Stimulated activated CD4-positive, alpha-beta T cell treated with anti-CD3 and anti-CD28 coated beads, Interleukin-1b, Interleukin-23, amount 100 ng/mL, for 1 hour (primary cell): ENCODE measurements at places on chromosomes 5 and 9.

DNA sequence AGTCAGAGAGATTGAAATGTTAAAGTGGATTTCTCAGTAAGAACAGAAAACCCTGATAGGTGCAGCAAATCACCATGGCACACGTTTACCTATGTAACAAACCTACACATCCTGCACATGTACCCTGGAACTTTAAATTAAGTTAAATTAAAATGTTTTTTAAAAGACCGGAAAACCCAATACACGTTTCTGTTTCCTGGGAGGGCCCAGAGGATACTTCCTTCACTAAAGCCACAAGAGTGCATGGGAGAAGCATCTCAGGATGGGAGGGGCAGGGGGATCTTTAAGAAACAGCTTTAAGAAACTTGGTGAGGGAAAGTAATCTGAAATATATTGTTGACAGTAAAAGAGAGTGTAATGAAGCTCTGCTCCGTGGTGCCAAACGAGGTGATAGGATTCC lies 164.7 kb upstream of the PTGER4 start:
- DNase-seq, result no peak

DNA sequence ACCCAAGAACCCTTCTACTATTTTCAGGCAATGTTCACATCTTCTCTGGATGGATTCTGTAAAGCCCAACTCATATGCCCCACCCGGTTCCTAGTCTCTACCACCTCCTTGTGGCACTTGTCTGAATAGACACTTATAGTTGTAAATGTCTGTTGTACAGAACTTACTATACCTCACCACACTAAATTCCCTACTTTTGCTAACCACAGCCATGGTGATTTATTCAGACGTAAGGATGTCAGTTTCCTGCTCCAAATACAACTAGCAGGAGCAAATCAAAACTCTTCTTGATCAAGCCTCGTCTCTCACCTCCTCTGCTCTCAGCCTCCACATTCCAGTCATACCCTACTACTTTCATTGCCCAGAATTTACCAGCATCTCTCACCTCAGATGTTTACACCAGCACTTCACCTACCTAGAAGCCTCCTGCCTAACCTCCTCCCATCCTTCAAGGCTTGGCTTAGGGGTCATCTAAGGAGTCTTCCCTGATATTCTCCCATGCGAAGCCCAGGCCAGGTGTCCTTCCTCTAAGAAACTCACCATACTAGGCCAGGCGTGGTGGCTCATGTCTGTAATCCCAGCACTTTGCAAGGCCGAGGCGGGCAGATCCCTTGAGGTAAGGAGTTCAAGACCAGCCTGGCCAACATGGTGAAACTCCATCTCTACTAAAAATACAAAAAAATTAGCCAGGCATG lies 75.5 kb downstream of the MAPKAP1 start:
- DNase-seq, result no peak

DNA sequence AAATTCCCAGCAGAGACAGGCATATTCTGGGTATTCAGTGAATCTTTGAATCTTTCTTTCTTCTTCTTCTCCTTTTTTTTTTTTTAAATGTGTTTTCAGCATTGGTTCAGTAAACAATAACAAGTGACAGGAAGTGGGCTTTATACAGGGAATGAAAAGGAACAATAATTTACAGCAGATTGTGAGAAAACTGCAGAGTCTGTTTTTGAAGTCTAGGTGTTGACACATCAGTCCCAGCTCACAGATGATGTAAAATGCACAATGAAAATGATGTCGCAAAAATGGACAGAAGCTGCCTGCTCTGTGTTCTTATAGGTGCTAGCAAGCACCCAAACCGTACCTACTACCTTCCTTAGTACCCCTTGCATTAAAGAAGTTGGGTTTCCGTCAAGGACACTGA lies 38.8 kb downstream of the TNC start:
- no peak for DNase-seq

DNA sequence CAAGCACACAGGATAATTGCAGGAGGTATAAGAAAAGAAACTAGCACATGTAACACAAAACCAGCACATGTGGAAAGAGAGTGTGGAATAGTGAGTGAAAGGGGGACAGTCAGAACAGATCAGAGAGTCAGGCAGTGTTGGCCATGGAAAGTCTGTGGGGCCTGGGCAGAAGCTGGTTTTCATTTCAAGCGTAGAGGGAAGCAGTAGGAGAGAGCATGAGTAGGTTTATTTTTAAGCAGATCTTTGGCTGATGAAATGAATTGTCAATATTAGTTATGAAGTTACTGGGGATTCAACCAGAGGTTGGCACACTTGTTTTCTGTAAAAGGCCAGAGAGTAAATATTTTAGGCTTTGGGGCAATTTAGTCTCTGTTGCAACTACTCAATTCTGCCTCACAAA lies 283.1 kb downstream of the SMARCA2 start:
- no peak for DNase-seq

DNA sequence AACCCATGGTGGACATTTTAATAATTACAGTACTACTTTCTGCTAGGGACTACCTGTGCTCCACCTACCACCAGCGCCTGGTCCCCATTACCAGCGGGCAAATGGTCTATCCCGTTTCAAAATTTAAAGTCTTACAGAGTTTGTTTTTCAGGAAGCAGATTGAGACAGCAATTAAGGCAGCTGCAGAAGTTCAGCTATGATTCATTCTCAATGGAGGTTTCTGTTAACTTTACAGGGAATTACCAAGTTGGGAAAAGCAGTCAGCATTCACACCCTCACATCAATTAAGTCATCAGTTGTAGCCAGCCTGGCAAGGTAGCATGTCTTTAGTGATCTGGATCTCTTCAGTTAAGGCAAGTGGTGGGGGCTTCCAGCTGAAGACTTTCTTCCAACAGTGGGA lies 410.6 kb upstream of the DAB2 start:
- DNase-seq, result no peak

DNA sequence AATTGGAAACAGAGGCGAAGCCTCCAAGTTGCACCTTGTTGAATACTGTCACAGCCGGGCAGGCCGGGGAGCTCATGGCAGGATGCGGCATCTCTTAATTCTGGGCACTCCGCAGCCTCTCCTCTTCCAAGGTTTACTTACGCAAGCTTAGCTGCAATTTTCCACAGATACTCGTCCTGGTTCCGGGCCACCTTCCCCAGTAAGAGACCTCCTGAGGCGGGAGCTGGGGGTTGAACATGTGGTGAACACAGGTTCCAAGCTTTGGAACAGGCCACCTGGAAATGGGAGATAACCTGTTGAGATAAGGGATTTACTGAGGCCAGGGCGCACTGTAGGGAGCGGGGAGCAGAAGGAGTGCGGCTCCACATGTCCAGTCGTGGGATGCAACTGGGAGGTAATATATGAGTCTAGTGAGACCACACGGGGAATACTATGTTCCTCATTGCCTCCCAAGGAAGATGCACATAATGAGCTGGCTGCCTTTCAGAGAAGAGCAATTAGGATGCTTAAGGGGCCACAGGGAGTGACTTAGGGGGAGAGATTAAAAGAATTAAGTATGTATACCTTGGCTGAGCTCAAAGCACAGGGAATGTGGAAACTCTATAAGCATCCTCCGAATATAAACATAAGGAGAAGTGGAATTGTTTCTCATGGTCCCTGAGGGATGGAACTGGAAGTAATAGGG lies 335.2 kb downstream of the CWC27 start:
- DNase-seq, result no peak

GRCh38 chr5:113236536-113237288 lies 198.1 kb downstream of the TSSK1B start:
- no peak for DNase-seq

DNA sequence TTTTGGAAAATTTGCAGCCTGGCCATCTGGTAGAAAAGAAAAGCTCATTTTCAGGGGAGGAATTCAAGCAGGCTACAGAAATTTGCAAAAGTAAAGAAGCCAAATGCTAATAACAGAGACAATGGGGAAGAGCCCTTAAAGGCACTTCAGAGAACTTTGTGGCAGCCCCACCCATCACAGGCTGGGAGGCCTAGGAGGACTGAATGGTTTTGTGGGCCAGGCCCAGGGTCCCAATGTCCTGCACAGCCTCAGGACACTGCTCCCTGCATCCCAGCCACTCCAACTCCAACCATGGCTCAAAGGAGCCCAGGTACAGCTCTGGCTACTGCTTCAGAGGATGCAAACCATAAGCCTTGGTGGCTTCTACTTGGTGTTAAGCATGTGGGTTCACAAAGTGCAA lies 44.3 kb downstream of the PTPDC1 start:
- no peak for DNase-seq

DNA sequence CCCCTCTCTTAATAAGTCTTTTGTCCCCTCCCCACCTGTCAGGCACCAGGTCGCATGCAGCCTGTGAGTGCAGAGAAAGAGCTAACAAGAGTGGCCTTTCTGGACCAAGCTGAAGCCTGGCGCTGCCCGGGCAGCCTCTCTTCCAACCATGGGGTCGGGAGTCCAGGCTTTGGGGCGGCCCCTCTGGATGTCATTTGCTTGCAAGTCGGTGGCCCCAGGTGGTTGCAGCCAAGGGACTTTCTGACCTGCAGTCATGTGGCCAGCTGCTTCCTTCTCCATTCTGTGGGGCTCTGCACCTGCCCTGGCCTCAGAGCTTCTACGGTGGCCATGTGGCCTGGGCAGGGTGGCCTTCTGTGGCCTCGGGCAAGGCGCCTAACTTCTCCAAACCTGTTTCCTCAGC lies 159.7 kb downstream of the DAB2IP start:
- DNase-seq, result no peak

GRCh38 chr5:132055441-132055807 lies 5.0 kb upstream of the IL3 start:
- DNase-seq, result no peak

DNA sequence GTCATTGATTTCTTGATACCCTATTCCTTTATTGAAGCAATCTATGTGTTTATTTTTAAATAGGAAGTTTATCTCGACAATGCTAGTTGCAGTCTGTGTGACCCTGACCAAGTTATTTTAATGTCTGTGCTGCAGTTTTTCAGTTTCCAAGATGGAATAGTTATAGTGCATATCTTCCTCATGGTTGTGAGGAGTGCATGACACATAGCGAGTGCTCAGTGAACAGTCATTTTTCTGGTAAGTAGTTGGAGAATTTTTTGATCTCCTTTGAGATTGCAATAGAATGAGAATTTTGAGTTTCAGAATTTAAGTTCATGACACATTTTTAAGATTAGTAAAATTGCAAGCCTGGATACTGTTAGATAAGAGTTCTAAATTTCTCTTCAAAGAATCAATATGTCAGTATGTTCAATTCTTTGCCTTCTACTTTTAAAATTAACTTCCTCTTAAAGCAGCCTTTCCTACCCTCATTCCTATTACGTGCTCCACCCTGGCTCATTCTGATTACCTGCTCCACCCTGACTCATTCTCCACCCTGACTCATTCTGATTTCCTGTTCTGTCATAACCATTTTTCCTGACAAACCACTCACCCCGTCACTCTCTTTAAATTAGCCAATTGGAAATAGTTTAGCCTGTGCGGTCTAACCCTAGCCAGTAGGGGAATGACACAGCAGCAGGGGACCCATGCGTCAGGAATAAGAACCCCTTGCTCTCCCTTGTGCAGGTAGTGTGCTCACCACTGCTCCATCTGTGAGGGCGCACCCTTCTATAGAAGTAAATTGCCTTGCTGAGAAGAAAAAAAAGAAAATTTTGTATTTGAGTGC lies 30.7 kb downstream of the SPIN1 start:
- no peak for DNase-seq

GRCh38 chr5:58133631-58134296 lies 326.1 kb downstream of the PLK2 start:
- no peak for DNase-seq

- no peak for DNase-seq
Measured at GRCh38 chr5:122126756-122127321, 2.5 kb upstream of the ZNF474 start.

- DNase-seq, result no peak
Measured at GRCh38 chr5:172858990-172859811, 25.1 kb downstream of the ERGIC1 start.

DNA sequence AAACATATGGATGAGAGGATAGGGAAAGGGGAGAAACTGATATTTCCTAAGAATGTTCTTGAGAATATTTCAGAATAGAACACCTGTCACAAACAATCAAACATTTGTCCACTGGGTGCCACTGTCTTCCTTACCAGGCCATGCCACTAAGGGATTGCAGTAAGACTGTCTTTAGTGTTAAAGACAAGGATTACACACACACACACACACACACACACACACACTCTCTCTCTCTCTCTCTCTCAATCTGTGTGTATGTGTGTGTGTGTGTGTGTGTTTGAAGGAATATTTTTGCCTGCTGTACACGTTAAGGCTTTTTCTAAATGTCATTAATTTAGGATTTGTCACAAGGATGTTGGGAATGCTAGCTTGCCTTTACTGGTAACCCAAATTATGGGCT lies 54.4 kb downstream of the CCDC192 start:
- DNase-seq, result no peak

- DNase-seq, result no peak
Measured at GRCh38 chr9:87855061-87855460, 27.6 kb upstream of the SPATA31E1 start.

- DNase-seq, result no peak
Measured at GRCh38 chr5:148559461-148559860, 94.9 kb downstream of the HTR4 start.

GRCh38 chr5:96876292-96876850 lies at the start of gene ERAP2:
TSS of gene ERAP2 (plus strand) at chr5:96876500. CDS start at chr5:96879686, 3,186 bp downstream.
- DNase-seq, result no peak

- no peak for DNase-seq
Measured at GRCh38 chr9:127919253-127919815, 2.5 kb upstream of the ST6GALNAC4 start.

DNA sequence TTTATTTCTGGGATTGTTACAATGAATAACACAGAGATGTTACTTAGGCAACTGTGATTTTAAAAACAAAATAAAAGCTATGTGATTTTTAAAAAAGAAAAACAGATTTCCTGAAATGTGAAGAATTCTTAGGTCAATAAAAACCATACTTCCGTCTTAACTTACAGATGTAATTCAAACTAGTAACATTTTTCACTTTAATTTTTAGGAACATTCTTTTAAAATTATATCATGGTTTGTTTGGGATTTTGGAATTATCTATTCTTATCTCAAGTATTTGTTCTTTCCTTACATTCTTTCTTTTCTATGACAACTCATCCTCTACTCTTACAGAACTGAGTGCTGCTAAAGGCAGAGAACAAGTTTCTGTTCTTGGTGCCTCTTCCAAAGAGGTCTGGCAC lies 159.5 kb downstream of the RAPGEF6 start:
- no peak for DNase-seq

GRCh38 chr5:5564898-5565297 lies 142.4 kb downstream of the ICE1 start:
- no peak for DNase-seq

DNA sequence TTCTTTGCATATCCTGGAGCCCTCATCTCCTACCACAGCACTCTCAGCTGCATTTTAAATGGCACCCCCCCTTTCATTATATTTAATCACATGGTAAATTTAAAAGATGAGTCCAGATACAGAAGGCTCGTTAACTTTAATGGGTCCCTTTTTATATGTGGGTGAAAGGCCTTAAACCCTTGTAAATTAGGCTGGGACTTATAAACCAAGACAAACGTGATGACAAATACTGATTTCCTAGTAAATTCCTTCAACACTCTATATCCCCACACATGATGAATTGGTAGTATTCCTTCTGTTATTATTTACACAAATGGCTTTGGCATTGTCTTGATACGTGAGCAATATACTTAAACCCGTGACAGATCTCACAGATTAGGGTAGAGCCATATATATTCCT lies 210.6 kb downstream of the CAAP1 start:
- no peak for DNase-seq

GRCh38 chr5:107389130-107389774 lies 281.5 kb downstream of the EFNA5 start:
- DNase-seq, result no peak

- no peak for DNase-seq
Measured at GRCh38 chr5:88948746-88949600, 66.0 kb upstream of the MEF2C start.
